ENCODE measurements at places on chromosomes 16 and 17. TPM values are rescaled to one million over a fixed set of nuclear protein-coding genes. Genes with fewer than 3 reads are reported as not detected.

GRCh38 chr17:59828478-59828760 is 64.3 kb downstream of the TUBD1 start:
- no peak for DNase-seq

GRCh38 chr16:88784856-88785105 is 239 bp downstream of the PIEZO1 start:
- DNase-seq = no peak

DNA sequence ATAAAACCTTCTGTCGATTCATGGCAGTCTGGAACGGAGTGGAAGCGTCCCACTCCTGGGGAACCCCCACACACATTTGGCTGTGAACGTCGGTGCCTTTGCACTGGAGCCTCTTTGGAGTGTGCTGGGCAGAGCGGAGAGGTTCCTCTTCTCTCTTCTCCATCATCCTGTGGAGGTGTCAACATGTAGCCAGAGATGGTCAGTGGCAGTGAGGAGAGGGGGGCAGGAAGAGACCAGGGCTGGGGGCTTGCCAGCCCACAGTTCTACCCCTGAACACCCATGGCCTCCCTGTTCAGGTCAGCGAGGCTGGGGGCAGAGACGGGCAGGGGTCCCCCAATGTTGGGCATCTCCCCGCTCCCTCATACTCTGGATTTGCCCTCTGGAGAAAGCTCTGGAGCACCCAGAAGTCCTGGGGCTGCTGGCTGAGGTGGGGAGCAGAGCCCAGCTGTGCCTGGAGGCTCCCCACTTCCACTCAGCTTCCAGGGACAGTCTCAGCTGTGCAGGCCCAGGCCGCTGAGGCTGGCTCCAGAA is 223.7 kb downstream of the SEC14L1 start:
- DNase-seq = no peak

- no peak for DNase-seq
These were observed 124.7 kb upstream of the TNRC6C start for GRCh38 chr17:77833769-77834168.

SLC16A11 gene
- 0.53 TPM for polyA plus RNA-seq

ASPA gene
- 31.7 TPM for polyA plus RNA-seq

DNA sequence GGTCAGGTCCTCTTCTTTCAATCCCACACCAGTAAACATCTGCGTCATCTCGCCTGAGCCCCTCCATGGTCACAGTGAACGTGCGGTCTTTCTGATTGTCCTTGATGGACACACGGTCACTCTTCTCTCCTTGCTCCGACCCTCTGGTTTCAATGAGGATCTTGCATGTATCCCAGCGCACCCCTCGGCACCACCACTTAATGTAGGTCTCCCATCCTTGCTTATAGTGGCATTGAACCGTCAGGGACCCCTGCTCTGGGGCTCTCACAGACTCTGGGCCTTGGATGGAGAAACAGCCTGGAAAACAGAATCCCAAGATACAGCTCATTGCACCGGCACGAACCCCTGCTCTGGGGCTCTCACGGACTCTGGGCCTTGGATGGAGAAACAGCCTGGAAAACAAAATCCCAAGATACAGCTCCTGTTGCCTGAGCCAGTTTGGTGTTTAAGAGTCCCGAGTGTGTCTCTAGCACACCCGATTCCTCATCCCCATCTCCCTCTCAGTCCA is 5.4 kb downstream of the CD300LB start:
- no peak for DNase-seq

NTN3 gene
- 3.5 TPM for polyA plus RNA-seq

DNA sequence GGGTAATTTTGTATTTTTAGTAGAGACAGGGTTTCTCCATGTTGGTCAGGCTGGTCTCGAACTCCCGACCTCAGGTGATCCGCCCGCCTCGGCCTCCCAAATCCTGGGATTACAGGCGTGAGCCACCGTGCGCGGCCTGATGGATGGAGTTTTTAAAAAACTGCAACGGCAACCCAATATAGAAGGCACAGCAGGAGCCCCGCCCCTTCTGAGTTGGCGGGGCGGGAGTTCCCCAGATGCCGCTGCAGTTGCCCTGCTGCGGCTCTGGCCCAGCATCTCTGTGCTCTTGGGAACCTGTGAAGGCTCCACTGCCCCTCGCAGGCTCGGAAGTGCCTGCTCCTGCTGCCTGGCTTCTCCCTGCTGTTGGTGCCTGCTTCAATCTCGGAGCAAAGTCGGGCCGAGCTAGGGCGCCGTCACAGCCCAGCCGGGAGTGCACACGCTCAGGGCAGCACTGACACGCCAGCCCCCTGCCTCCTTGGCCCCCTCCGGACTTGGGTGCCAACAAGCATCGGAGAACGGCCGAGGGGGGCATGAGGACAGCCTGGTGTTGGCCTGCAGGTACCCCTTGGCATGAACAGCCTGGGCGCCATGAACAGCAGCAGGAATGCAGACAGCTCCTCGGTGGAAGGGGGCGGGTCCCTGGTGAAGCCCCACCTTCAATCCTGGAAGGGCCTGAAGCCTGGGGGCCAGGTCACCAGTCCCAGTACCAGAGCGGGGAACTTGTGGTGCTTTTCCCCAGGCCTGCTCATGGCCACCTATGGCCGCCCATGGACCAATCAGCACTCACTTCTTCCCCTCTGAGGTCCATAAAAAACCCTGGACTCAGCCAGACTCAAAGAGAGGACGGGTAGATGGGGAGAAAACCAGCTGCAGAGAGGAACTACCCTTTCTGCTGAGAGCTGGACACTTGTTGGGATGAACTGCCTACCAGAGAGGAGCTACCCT is 2.3 kb upstream of the NT5M start:
- peak; percentile 20 for DNase-seq

TPSAB1 gene
- polyA plus RNA-seq = not detected

GRCh38 chr17:57357392-57357784 is 101.1 kb downstream of the MSI2 start:
- no peak for DNase-seq

- no peak for DNase-seq
These were observed 10.3 kb upstream of the RPL38 start for GRCh38 chr17:74192950-74193781.

PYY gene
- 0.25 TPM for polyA plus RNA-seq

GRCh38 chr17:18143044-18143936 is 34.7 kb downstream of the MYO15A start:
- DNase-seq = no peak

PRSS27 gene
- 2.0 TPM for polyA plus RNA-seq

DNA sequence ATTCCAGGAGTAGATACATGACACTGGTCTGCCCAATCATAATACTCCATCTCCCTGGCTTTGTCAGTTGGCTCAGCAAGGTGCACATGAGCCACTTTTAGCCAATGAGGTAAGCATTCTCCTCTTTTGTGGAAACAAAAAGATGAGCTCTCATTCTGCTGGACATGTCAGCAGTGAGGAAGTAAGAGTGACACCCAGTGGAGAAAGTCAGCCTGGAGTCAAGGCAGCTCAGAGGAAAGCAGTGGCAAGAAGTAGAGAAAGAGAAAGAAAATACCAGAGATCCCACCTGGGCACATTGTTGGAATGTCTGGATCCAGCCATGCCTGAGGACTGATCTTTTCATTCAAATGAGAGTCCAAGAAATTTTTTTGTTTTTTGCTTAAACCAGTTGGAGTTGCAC is 496.9 kb upstream of the C16orf82 start:
- no peak for DNase-seq

- no peak for DNase-seq
These were observed 88.8 kb upstream of the GSE1 start for GRCh38 chr16:85524365-85524629.

TOP2A gene
- 154 TPM for polyA plus RNA-seq

TRIM16 gene
- polyA plus RNA-seq = 23.4 TPM

GRCh38 chr16:51550800-51551347 is 399.8 kb upstream of the SALL1 start:
- no peak for DNase-seq

GRCh38 chr17:65277576-65277975 is 140.4 kb downstream of the RGS9 start:
- DNase-seq = no peak

PRPSAP1 gene
- polyA plus RNA-seq = 83.6 TPM

DNA sequence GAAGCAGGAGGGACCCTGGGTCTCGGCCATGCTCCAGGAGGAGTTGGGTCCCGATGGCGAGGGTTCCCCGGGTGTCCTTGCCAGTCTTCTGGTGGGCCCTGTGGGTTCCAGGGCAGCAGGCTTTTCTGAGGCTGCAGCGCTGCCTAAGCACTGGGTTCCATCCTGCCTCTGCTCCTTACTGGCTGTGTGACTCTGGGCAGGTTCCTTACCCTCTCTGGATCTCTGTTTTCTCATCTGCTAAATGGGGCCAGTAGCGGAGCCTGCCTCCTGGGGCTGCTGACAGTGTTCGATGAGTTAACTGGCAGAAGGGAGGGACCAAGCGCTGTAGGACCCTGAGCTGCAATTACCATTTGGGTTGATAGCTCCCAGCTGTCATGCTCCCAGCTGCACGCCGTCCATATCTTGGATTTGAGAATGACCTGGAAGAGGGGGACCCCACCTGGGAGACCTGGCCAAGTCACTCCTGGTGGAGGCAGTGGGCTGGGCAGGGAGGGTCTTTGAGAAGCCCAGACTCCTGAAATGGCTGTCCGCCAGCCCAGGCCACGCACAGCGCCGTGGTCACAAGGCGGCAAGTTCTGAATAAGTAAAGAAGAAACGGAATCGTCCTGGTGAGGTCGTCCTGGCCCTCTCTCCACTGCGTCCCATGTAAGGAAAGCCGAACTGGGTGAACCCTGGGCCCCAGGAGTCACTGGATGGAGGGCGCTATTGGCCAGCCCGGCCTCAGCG is 47.2 kb upstream of the GSE1 start:
- DNase-seq = no peak

NPIPB2 gene
- 4.1 TPM for polyA plus RNA-seq

- DNase-seq = no peak
These were observed 27.8 kb upstream of the TMEM220 start for GRCh38 chr17:10757647-10758046.

PLD2 gene
- 38.1 TPM for polyA plus RNA-seq

- peak; percentile 88 for DNase-seq
These were observed at the start of gene CX3CL1 for GRCh38 chr16:57372372-57373116. Gene CX3CL1, plus strand, starts transcription at chr16:57372490. Its CDS starts 79 bp downstream, at chr16:57372569.

GRCh38 chr16:12907670-12908233 is 6.4 kb downstream of the SHISA9 start:
- no peak for DNase-seq

CCDC154 gene
- 2.0 TPM for polyA plus RNA-seq

GRCh38 chr16:89038221-89038721 is 55.4 kb upstream of the ACSF3 start:
- DNase-seq = no peak

Measured in renal cortex interstitium (tissue), 15 donors.